Type B pancreatic cell (in vitro differentiated cells): ENCODE measurements at places on chromosomes 3 and 15. TPM values are rescaled to one million over a fixed set of nuclear protein-coding genes. Genes with fewer than 3 reads are reported as not detected.

The CAMK2N2 gene
- total RNA-seq: 1.9 TPM in 2 replicates

The CLDN11 gene
- total RNA-seq: 4.7 and 86.8 TPM in 2 replicates

The LRRC31 gene
- total RNA-seq: 1.4 and 1.7 TPM in 2 replicates

The SEMA7A gene
- 6.3 and 11.2 TPM in 2 replicates for total RNA-seq

The ZNF501 gene
- 5.0 and 5.8 TPM in 2 replicates for total RNA-seq

The CD80 gene
- total RNA-seq: 0.10 TPM in 1 of 2 replicates, not detected in the other

The CCNB2 gene
- 24.6 and 63.0 TPM in 2 replicates for total RNA-seq

The CD276 gene
- 104 and 133 TPM in 2 replicates for total RNA-seq

The EPHA3 gene
- total RNA-seq: 1.8 and 30.3 TPM in 2 replicates

The LNP1 gene
- 3.4 and 6.2 TPM in 2 replicates for total RNA-seq

The MRPL46 gene
- 24.8 and 26.0 TPM in 2 replicates for total RNA-seq

The DUOX2 gene
- total RNA-seq: 3.1 TPM in 2 replicates

DNA sequence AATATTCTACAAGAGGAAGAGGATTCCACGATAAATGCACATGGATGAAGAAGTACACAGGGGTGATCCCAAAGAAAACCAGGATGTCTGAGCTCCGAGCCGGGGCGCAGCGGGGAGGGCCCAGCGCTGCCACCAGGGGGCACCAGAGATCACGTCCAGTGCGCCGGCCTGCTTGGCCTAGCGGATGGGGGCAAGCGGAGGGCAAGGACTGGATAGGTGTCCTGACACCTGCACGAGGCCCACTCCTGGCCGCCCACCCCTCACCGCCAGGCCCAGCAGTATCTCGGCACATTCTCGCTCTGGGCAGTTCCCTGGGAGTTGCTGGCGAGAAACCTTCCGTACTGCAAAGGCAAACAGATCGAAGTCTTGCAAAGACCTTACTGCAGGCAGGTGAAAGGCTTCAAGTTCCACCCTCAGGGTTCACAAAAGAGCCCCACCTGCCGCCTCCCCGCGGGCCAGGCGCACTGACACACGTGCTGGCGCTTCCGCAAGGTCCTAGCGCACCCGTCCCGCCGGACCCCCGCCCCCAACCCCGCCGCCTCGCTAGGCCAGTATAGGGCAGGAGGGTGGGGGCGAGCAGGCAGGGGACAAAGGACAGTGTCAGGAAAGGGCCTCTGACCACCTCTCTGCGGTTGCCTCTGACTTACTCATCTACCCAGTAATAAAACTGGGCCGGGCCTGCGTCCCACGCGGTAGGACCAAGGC, 3.3 kb downstream of the ANKRD63 start:
- DNase-seq: peak; percentile 88

GRCh38 chr15:45169608-45170480, 17.9 kb downstream of the SHF start:
- DNase-seq: no peak

GRCh38 chr3:190229632-190230424, 92.4 kb downstream of the CLDN1 start:
- no peak for DNase-seq

- no peak for DNase-seq
Measured at GRCh38 chr15:57797568-57798267, 91.2 kb downstream of the POLR2M start.

- no peak for DNase-seq
Measured at GRCh38 chr3:129596194-129597086, 10.0 kb downstream of the PLXND1 start.

DNA sequence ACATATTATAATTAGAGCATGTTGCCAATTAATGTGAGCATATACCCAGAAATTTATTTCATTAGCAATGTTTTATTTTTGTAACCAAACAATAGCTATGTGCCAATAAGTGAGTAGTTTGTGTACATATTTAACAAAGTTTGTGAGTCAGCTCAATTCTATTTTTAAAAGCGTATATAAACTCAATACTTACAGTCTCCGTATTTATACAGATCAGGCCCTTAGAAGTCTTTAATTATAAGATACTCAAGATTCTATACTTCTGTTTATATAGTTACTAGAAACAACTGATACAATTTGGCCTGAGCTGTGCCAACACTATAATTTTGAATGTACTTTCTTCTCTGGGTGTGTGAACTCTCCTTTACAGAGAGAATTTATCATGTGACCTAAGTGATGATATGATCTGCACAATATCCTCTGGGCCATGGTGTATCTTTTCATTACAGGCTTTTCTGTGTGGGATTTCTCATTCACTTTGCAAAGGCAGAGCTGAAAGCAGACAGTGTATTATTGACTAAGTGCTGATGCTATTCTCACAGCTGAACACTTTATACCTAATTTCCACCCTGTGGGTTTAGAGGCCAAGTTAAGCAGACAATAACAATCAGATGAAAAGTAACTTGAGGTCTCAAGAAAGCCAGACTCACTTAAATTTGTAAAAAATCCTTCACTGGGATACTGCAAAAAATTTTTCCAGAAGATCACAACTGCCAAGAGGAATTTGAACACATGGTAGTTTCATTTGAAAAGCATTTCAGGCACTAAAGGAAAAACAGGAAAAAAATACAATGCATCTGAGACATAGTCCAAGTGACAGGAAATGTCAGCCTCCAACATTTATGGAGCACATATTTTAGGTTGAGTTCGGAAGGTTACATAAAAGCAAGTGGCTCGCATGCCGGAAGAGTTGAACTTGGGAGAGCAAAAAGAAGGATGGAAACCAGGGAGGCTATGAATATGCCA, 277.9 kb upstream of the SEMA6D start:
- no peak for DNase-seq

DNA sequence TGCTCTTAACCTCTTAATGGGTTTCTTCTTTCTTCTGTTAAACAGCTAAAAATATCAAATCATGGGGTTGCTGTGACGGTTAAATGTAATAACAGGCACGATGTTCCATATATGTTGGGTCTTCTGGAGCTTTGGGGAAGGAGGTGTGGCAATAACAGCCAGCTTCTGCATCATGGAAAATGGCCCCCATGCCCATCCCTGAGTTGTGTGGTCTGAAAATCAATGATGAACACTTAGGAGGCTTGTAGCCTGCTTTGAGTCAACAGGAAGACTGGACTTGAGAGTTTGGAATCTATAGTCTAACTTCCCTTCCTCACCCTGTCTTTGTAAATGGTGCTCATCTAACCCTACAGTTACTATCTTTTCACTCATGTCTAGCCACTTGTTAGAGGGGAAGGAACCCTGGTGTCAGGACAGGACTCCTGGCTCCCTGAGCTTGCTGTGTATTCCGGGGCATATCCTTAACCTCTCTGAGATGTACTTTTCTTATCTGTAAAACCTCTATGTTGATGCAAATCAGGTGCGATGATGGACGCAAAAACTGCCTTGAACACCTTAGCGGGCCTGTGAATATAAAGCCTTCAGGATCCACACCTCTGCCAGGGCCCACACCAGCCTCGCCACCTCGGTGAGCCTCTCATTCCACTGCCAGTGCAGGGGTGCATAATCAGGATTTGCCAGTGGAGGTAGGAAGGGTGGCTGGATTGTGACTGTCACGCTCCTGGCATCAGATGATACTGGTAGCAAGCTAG, 27.5 kb downstream of the SMAD3 start:
- DNase-seq: no peak

GRCh38 chr15:38354315-38354929, 99.5 kb upstream of the FAM98B start:
- no peak for DNase-seq

DNA sequence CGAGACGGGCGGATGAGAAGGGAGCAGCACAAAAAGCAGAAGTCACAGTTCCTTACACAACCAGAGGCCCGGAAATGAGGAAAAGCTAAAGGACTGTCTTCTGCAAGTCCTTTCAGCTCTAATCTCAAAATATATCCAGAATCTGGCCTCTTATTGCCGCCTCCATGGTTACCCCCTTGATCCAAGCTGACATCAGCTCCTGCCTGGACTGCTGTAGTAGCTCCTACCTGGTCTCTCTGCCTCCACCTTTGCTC, 324.0 kb upstream of the ROPN1 start:
- DNase-seq: no peak

GRCh38 chr3:174436367-174436766, 422.8 kb upstream of the NAALADL2 start:
- DNase-seq: no peak

- DNase-seq: no peak
Measured at GRCh38 chr3:76679541-76679940, 360.4 kb upstream of the ROBO2 start.

DNA sequence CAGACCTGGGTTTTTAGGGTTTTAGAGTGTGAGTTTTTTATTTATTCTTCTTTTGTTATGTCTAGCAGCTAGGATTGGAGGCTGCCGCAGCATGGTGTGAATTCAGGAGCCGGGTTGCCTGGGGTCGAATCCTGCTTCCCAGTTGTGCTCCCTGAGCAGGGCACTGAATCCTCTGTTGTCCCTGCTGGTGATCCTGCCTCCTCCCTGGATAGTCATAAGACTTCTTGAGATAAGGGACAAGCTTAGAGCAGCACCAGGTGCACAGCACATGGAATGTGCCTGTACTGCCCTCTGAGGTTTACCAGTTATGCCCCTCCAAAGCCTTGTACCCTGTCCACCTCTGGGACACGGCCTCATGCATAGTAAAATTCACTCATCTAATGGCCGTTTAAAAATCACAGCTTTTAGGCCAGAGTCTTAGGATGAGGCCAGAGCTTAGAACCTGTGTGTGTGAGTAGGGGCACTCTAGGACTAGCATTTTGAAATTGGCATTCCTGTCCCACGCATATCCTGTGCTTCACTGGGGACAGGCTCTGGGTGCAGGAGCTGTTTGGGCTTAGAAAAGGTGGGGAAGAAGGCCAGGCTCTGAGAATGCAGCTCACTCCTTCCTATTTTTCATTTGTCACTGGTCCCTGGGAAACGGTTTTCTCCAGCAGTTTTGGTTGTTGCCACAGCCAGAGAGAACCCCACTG, 47.7 kb downstream of the CHCHD6 start:
- DNase-seq: no peak

DNA sequence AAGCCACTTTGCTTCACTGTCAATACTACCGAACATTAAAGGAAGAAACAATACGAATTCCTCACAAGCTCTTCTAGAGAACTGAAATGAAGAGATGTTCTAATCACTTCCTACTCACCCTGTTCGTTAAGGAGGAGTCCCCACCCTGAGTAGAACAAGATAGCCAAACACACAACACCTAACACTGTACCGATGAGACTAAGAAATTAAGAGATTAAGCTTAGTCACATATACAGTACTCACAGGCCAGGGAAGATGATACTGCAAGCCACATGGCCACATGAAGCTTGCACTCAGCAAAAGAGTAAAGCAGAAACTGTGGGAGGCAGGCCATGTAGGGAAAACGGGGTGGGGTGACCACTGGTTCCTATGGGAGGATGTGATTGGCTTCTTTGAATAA, 48.0 kb downstream of the CGGBP1 start:
- no peak for DNase-seq

GRCh38 chr15:26879706-26880105, 12.8 kb downstream of the GABRA5 start:
- no peak for DNase-seq

- DNase-seq: no peak
Measured at GRCh38 chr3:157713101-157713500, 209.9 kb upstream of the VEPH1 start.

DNA sequence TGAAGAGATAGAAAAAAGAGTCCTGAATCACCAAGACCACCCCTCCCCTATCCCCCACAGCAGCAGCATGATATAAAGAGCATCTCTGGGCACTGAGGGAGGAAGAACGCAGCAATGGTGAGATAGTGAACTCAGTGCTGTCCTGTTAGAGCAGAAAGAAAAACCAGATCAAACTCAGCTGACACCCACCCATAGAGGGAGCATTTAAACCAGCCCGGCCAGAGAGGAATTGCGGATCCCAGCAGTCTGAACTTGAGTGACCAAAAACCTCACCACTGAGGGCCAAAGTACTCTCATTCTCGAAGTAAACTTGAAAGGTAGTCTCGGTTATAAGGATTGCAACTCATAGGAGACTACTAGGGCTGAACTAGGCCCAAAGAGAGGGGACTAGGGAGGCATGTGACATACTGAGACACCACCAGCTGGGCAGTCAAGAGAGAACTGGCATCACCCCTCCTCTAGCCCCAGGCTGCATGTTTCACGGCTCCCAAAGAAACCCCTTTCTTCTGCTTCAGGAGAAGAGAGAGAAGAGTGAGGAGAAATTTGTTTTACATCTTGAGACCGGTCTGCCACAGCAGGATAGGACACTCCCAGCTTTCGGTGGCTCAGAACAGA, 39.2 kb upstream of the TGFBR2 start:
- DNase-seq: no peak

DNA sequence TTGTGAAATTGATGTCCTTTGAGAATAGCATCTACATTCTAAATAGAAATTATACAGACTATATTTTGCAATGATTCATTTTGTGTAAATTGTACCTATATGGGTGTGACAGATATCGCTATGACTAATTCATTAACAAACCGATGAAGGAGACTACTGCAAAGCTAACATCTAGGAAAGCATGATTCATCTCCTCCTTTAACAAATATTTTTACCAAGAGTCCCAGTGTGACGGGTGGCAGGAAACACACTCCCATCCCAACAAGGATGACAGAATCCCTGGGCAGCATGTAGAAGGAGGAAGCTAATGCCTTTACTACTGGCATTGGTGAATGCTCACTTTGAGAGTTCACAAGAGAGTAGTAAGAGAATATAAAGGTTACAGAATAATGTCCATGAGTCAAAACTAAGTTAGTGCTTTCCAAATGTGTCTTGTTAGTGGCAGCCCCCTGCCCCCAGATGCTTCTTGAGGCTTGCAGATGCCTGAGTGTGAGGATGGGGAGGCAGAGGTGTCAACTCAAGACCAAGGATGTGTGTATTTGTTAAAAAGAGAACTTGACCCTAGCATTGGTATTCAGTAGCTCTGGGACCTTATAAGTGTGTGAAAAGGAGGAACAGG, 180.6 kb downstream of the FMN1 start:
- no peak for DNase-seq

- no peak for DNase-seq
Measured at GRCh38 chr3:147729641-147730040, 320.5 kb downstream of the ZIC1 start.

- DNase-seq: no peak
Measured at GRCh38 chr15:73851689-73852088, 21.7 kb upstream of the TBC1D21 start.

DNA sequence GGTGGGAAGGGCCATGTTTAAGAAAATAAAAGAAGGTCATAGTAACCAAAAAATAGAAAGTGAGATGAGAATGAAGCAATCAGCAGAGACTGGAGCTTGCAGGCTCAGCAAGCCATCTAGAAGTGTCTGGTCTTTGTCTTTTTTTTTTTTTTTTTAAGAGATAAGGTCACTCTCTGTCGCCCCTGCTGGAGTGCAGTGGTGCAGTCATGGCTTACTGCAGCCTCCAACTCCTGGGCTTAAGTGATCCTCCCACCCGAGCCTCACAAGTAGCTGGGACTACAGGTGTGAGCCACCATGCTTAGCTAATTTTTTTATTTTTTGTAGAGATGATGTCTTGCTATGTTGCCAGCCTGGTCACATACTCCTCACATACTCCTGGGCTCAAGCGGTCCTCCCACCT, 36.2 kb downstream of the GXYLT2 start:
- DNase-seq: no peak

DNA sequence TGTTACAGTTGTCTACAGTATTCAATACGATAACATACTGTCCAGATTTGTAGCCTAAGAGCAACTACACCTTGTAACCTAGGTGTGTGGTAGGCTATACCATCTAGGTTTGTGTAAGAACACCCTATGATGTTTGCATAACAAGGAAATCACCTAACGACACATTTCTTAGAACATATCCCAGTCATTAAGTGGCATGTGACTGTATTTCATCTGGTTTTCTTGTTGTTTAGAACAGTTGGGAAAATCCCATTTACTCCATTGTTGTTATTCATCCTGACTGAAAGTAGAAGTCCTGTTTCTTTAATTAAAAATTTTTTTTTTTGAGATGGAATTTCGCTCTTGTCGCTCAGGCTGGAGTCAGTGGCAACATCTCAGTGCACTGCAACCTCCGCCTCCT, 31.3 kb downstream of the LRRC28 start:
- no peak for DNase-seq
